ENCODE measurements at places on chromosomes 6 and 20.

GRCh38 chr6:107319906-107320530 lies 139.3 kb downstream of the PDSS2 start:
- DNase-seq: no peak

GRCh38 chr6:35081426-35081851 lies 59.7 kb downstream of the TCP11 start:
- peak; percentile 49 for DNase-seq

- DNase-seq: no peak
Measured at GRCh38 chr6:146912730-146913685, 291.2 kb upstream of the STXBP5 start.

DNA sequence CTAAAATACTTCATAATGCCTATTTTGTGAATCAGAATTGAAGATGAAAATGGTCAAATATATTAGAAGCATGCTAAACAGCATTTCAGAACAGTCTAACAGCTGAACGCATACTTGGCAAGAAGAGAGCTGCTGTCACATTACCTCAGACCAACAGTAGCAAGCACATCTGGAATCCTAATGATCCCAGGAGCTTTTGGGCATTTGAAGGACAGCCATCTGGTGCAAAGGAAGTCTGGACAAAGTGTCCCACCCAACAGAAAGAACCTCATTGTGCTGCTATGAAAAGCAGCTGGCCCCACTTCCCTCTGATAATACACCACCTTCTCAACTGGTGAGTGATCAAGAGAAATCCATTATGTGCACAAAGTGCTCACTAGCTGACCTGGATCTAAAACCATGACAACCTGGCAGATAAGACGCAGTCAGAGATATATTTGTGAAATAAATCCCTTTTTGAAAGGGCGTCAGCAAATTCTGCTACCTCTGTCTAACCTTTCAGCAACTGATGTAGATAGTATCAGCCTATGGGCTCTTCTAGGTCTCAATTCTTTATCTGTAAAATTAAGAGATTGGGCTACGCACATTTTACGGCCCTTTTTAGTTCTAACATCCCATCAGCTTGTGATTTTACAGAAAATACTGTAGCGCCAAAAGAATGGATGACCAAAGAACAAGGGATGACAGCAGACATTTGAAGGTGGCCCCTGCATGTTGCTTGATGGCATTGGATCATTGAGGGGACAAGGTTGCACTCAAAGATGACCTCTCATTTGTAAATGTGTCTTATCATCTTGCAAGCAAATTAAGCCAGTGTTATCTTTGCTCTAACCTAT lies 78.7 kb downstream of the SGK1 start:
- no peak for DNase-seq

GRCh38 chr6:156741287-156742073 lies 35.7 kb upstream of the ARID1B start:
- DNase-seq: no peak

All from GDM1 (cell line).